ENCODE measurements at places on chromosomes 12 and 14. TPM values are rescaled to one million over a fixed set of nuclear protein-coding genes. Genes with fewer than 3 reads are reported as not detected.

Gene SMOC1
- 23.6 TPM for total RNA-seq

Gene ZNF891
- 1.9 TPM for total RNA-seq

Gene TBX5
- total RNA-seq: not detected

Gene SELPLG
- total RNA-seq: 1.2 TPM

Gene LAG3
- 0.58 TPM for total RNA-seq

Gene ART4
- total RNA-seq: not detected

Gene REP15
- 0.86 TPM for total RNA-seq

Gene RFX4
- total RNA-seq: not detected

Gene COX14
- total RNA-seq: 45.2 TPM

Gene OTX2
- total RNA-seq: not detected

Gene CRIP1
- not detected for total RNA-seq

Gene MMP19
- 3.3 TPM for total RNA-seq

Gene DIO3
- total RNA-seq: not detected
